ENCODE measurements at places on chromosomes 2 and 18.
A peak's percentile ranks its signal among the peaks of the same experiment; 100 is the strongest.

DNA sequence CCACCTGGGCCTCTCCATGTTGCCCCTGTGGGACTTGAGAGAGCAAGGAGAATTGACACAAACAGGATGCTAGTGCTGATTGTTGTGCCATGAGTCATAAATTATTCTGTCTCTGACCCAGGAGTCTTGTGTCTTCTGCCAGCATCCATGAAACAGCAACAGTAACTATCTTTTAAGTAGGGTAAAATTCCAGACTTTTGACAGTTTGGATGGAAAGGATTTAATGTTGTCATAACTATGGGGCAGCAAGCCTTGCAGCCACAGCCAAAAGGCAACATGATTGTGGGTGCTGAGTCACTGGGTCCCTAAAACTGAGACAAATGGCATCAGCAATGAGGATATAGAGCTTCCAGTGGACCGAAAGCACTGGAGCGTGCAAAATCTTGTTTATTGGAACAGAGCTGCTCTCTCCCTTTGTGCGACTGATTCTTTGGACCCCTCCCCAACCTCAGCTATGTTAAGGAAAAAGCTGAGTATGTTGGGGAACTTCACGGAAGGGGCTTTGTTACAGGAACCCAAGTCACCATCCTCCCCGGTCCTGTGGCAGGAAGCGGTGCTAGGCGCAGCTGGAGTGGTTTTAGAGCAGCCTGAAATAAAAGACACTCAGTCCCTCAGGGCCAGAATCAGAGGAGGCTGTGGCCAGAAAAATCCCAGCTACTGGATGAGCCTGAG lies 9.6 kb upstream of the ITPRIPL1 start:
- DNase-seq: peak; percentile 61

- no peak for DNase-seq
These were observed 13.4 kb downstream of the IL37 start for GRCh38 chr2:112924360-112924759.

- no peak for DNase-seq
These were observed 20.1 kb downstream of the SIX2 start for GRCh38 chr2:44989176-44989575.

DNA sequence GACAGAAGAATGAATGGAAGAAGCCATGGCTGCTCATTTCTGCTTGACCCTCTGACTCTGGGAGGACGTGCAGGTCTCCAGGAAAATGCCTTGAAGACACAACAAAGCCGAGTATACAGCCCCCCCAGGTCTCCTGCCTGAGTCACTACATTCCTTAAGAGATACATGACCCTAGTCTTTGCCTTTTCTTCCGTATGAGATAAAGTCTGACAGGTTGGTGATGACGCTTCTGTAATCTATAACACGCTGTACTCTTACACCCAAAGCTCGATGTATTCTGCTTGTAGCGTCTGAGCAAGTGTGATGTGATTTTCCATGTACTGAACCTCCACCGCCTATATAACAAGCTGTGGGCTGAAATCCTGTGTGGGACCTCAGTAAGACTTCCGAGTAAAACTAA lies 77.3 kb downstream of the KCTD1 start:
- DNase-seq: no peak

DNA sequence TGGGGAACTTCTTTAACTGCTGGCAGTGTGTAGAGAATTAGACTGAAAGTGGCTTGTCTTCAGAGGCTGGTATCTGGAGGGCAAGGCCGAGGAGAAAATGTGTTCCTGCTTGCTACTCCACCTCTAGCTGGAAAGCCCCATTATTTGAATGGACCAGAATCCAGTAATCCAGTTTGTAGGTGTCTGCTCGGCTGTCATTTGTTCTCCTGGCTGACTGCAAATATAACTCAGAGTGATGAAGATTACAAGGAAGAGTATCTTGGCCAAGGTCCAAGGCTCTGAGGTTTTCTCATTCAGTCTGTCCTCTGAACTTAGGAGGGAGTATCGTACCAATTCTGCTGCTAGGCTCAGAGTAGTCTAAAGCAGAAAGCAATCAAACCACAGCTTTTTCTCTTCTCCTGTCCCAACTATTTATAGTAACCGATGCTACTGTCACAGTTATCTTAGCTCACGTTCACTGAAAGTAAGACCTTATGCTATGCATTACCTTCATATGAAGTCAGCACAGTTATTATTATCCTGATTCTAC lies 228.6 kb downstream of the SETBP1 start:
- DNase-seq: no peak

DNA sequence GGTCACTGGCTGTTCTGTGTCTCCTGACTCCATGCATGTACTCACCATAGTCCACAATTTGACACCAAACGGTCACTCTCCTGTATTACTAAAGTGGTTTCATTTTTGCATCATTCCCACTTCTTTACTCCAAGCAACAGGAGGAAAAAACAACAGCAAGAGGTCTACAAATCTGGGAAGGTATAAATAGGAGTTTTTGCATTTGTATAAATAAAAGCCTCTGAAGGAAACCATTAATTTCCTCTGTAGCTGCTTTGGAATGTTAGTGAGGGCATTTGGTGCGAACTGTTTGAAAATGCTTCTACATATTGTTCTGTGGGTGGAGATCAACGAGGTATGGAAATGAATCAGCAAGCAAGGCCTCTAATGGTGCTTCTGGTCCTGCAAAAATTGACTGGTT lies 148.5 kb upstream of the DLX2 start:
- DNase-seq: no peak

DNA sequence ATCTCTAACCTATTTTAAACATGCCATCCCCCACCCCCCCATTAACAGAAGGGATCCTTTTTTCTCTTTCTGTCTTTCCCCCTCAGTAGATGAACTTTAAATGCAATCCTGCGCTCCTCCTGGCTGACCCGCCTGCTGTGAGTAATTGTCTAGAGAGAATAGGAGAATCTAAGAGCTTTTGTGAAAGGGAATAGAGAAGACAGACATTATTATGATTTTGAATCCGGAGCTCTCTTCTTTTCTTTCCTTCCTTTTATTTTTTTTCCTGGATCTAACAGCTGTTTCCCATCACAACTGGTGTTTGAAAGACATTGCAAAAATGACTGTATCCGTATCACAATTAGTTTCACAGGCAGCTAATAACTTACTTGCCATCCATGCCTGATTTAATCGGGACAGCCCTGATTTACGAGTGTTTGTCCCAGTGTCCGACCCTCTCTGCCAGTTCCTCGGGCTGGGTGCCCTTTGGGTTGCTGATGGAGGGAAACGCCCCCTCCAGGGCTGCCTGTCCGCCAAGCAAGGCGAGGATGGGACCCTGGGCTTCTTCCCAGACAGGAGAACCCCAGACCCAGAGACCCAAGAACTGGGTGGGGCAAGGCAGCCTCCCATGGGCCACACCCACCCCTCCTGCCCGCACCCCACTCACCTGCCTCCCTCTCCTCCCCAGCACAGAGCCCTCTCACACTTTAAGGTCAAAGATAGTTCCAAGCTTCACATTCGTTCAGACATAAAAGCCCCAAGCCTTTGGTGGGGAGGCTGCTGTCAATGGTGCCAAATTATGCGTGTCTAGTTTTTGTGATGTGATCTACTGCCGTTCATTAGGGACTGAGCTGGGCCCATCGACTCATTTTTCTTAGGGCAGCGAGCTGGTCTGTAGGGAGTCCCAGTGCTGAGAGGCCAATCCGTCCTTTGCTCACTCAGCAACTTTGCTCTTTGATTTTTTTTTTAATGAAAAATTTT lies 231.7 kb downstream of the ZNF516 start:
- DNase-seq: no peak

DNA sequence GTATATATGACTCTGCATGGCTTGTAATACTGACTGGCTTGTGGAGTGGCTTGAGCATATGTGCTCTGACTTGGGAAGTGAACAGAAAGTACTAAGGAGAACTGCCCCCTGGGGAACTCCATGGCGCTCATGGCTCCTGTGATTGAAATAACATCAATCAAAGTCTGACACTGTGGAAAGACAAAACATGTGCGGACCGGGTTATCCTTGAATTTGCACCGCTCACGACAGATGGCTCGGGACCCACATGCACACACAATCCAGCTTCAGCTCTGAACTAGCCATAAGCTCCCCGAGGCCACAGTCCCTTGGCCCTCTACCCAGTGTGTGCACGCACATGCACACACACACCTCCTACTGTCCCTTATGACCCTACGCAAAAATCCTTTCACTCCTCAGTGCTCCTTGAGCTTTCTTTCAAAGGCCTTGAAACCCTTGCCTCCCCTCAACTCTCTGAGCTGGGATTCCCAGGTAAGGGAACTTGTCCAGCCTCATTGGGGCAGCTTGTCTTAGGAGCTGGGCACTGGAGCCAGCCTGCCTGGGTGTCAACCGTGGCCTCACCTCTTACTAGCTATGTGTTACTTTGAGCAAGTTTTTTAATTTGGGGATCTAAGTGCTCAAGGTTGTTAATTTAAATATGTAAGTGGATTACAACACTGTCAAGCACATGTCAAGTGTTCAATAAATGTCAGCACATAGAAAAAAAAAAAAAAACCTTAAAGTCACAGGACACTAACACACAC lies 43.6 kb downstream of the MRPS5 start:
- no peak for DNase-seq

- no peak for DNase-seq
These were observed 4.5 kb downstream of the TEX261 start for GRCh38 chr2:70990216-70990615.

GRCh38 chr2:26898480-26899078 lies 50.6 kb downstream of the DPYSL5 start:
- no peak for DNase-seq

GRCh38 chr2:6724605-6725140 lies 141.0 kb downstream of the CMPK2 start:
- no peak for DNase-seq

DNA sequence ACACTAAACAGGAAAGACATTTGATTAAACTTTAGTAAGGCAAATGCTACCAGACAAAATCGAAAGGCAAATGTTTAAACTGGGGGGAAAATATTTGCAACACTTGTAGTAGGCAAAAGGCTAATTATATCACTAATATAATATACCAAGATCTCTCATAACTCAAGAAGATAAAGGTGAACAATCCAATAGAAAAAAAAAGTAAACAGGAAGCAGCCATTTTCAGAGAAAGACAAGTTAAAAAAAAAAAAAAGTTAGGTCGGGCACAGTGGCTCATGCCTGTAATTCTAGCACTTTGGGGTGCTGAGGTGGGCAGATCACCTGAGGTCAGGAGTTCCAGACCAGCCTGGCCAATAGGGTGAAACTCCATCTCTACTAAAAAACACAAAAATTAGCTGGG lies 4.4 kb upstream of the ACTG2 start:
- no peak for DNase-seq

GRCh38 chr2:177291701-177292100 lies 27.2 kb upstream of the NFE2L2 start:
- no peak for DNase-seq

- no peak for DNase-seq
These were observed 16.2 kb downstream of the INPP4A start for GRCh38 chr2:98460573-98461497.

GRCh38 chr2:149904352-149905175 lies 317.0 kb upstream of the MMADHC start:
- DNase-seq: no peak

DNA sequence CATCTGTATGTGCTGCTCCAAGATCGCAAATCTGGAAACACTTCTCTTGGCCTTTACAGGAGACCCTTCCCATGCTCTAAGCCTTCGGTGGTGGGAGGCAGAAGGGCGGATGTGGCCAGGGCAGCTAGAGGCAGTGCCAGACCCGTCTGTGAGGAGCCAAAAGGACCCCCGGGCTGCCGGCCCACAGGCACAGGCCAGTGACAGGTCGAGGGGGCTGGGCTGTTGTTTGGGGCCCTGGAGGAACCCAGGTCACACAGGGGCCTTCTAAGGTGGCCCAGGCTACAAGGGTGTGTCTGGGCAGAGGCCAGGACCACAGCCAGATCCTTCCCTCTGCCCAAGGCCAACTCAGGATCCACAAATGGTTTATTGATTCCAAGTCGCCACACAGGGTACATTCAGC lies 49.4 kb downstream of the SLC66A2 start:
- no peak for DNase-seq

GRCh38 chr2:96622544-96622943 lies 15.6 kb downstream of the KANSL3 start:
- DNase-seq: no peak

DNA sequence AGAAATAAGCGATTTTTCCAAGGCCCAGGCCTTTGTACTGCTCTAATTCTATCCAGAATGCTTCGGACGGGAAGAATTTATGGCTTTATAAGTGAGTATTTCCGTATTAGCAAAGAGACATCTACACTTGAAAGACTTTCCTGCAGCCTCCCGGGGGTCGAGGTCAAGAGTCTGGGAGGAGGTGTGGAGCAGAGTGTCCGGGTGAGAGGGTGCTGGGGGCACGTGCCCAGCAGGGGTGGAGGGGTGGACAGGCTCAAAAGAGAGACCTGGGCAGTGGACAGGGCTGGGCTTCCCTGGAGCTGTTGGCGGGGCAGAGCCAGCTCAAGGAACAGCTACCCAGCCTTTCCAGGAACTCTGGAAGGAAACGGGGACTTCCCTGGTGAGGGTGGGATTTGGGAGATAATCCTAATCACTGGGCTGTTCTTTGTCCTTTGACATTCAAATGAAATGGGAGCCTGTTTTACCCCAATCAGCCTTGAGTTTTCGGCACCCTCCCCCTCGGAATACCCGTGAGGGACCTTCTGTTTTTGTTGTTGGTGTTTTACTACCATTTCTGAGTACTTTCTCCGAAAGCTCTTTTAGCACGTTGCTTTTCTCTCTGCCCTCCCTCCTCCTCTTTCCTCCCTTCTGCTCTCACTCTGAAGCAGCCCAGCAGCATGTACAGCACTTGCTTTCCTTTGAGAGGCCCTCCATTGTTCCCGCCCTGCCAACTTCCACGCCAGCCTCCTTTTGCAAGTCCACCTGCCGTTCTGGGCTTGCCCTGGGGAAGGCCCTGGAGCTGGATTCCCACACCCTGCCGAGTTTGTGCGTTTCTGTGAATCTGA lies 164.7 kb downstream of the AGAP1 start:
- no peak for DNase-seq

- peak; percentile 36 for DNase-seq
These were observed 51.4 kb downstream of the KIF5C start for GRCh38 chr2:148926291-148926961.

GRCh38 chr2:215392164-215392563 lies 43.7 kb downstream of the FN1 start:
- DNase-seq: no peak

GRCh38 chr2:60028849-60029565 lies 524.4 kb downstream of the BCL11A start:
- no peak for DNase-seq
